ENCODE measurements at places on chromosomes 5 and 9.

DNA sequence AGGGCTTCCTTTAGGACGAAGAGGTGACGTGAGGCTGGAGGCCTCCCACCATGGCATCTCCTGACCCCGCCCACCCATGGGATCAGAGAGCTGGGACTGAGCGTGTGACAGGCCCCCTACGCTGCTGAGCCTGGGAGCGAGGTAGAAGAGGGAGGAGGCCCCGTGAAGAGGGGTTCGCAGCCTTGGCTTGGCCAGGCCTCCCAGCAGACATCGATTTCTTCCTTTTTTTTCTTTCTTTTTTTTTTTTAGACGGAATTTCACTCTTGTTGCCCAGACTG is 39.5 kb downstream of the PTGES start:
- no peak for DNase-seq

DNA sequence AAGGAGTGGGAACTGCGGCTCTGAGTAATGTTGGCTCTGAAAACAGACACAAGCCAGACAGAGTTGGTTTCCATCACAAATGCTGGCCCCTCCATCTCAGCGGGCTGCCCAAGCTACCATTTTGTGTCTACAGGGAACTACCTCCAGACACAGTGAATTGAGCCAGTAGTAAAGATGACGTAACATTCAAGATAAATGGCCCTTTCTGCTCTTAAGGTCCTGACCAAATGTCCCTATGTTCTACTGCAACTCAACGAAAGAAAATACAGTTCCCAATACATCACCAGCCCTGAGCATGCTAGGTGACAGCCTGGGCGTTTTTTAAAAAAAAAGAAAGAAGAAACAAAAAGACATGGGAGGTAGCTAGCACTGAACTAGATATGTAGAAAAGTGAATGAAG is 227.8 kb upstream of the RASEF start:
- no peak for DNase-seq

GRCh38 chr9:115357821-115358220 is 239.9 kb upstream of the TNC start:
- DNase-seq = no peak

GRCh38 chr5:54902791-54903473 is 82.5 kb downstream of the ESM1 start:
- DNase-seq = no peak

GRCh38 chr9:36163786-36164170 is 5.4 kb upstream of the CCIN start:
- no peak for DNase-seq

GRCh38 chr9:5449521-5450358 is 602 bp upstream of the CD274 start:
- no peak for DNase-seq

DNA sequence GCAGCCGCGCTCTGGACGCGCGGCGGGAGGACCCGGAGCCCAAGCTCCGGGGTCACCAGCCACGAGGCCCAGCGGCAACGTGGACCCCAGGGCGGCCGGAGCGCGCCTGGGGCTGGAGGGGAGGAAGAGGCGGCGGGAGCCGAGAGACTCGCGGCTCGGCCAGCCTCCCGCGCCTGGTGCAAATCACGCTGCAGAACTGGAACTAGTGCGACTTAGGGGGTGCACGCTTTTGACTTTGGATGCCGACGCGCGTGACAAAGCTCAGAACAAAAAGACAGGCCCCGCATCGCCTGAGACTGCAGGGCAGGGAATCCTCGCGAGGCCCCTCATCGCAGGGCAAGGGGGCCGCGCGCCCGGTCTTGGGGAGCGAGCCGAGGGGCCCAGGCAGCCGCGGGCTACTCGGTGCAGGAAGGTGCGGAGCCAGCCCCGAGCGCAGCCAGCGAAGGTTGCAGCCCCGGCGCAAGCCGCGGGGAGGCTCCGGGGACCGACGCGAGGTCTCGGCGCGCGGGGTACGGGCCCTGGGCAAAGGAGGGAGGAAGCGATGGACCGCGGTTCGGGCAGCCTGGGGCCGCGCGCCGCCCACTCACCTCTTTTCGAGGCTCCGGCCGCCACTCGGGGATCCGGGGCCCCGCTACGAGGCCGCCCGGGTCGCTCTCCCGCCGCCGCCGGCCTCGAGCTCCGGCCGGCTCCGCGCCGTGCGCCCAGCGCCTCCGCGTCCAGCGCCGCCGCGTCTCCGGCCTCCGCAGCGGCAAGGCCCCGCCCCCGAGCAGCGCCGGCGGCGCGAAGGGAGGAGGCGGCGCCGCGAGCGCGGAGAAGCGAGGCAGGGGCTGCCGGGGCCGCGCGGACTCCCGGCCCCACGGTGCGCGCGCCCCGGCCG is at the start of gene GOLM1:
GOLM1 (minus strand) TSS at position 735 of the 877 bp plus-strand sequence. CDS start 20,238 bp downstream, outside the sequence.
- DNase-seq = no peak

- DNase-seq = no peak
Observed at GRCh38 chr9:31114346-31114745, 1270.1 kb upstream of the ACO1 start.

GRCh38 chr5:68962757-68963484 is 130.9 kb upstream of the SLC30A5 start:
- peak; percentile 38 for DNase-seq

DNA sequence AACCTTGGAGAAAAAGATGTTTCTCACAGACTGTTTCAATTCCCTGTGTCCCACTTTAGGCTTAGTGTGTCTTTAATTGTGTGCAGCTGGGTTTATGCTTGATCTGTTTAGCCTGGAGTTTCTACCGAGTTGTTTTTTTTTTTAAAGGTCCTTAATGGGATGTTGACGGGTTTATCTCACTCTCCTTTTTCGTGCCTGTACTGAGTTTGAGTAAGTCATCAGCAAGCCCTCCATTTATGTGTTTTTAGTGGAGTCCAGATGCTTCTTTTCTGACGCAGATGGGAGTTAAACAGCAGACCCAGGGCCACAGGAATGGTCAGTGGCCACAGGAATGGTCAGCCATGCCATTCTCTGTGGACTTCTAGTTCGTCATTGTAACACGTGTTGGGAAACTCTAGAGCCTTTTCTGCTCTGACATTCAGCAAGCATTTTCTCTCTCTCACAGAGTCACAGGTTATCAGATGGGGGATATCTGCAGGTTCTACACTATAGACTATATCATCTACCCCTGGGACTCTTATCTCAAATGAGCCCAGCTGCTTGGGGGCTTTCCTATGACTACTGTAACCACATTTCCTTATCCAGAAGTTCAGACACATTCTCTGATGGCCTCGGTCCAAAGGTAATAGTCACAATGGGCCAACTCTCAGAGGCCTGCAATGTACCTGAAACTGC is 190.5 kb downstream of the TTLL11 start:
- no peak for DNase-seq

GRCh38 chr9:107707428-107707837 is 217.9 kb upstream of the KLF4 start:
- DNase-seq = peak; percentile 91

DNA sequence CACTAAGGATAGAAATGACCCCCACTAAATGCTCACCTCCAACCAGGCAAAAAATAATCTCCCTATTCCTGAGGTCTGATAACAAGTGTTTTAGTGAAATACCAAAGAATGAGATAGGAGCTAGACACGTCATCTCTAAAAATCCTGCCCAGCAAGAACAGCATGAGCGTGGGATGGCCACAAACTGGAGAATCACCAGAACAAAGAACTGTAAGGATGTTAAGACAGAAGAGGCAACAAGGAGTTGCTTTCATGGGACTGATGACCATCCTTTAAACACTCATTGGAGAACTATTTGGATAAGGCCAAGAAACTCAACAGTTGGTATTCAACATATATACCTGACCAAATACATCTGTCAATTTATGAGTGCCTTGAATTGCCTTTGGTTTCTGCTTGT is 113.7 kb downstream of the RASEF start:
- peak; percentile 54 for DNase-seq

DNA sequence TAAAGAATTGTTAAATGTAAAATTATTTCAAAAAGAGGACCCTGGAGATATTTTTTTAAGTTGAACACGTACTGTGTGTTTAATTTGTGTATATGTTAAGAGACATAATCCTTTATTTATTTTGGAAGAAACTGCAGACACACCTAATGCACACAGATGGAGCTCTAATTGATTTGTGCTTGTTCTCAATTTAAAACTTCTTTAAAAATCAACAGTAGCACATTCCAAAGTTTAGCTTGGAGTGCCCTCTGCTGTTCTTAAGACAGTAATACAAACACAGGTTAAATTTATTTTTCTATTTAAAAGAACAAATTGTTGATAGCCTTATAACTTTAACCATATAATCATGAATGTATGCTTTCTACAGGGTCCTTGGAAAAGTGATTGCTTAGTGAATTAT is 277.6 kb upstream of the ADAMTS16 start:
- DNase-seq = peak; percentile 27

DNA sequence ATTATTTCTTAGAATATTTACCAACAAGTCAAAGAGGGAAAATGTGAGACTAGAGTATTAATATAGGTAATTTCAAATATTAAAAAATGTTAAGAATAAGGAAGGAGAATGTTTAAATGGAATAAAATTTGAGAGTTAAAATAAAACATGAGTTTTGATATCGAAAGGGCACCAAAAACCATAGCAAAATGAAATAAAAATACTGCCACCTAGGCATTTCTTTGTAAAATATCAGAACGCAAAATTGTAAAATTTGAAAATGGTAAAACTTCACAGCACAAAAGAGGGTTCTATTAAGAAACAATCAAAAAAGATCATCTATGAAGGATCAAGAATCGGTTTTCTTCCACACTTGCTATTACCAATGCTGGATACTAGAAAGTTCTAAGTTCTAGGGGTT is 418.3 kb downstream of the TAF11L14 start:
- no peak for DNase-seq

- no peak for DNase-seq
Observed at GRCh38 chr9:124290743-124291554, 33.2 kb downstream of the NEK6 start.

GRCh38 chr5:136682986-136683385 is 317.6 kb upstream of the TRPC7 start:
- DNase-seq = no peak

GRCh38 chr5:11985993-11986392 is 81.7 kb upstream of the CTNND2 start:
- DNase-seq = no peak

DNA sequence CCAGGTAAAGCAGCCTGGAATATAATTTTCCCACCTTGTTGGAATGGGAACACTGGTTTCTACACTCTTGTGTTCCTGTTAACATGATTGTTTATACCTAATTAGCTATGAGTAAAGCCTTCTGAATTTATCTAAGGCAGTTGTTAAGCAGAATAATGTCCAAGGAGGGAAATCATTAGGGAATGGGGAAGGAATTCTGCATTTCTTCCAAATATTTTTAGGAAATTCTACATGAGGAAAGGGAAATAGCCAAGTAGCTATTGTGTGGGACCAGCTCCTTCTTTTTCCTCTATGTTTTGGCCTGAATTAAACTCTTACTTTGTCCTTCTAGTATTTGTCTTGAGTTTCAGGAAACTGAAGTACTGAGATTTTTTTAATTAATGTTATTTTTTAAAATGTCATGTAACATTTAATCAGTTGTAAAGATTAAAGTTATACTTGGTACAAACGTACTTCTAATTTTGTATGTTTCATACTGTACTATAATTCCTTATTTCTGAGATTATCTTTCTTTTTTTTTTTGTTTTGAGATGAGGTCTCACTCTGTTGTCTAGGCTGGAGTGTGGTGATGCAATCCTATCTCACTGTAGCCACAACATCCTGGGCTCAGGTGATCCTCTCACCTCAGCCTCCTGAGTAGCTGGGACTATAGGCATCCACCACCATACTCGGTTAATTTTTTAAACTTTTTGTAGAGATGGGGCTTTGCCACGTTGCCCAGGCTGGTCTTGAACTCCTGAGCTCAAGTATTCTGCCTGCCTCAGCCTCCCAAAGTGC is 28.5 kb downstream of the ANKDD1B start:
- no peak for DNase-seq

- DNase-seq = no peak
Observed at GRCh38 chr9:93268551-93269314, 84.8 kb downstream of the WNK2 start.

GRCh38 chr5:65961633-65962032 is 35.3 kb downstream of the ERBIN start:
- no peak for DNase-seq

GRCh38 chr9:107870927-107871680 is 381.5 kb upstream of the KLF4 start:
- no peak for DNase-seq

- no peak for DNase-seq
Observed at GRCh38 chr9:101307051-101307450, 77.8 kb downstream of the BAAT start.

- DNase-seq = no peak
Observed at GRCh38 chr5:159560088-159560487, 229.8 kb upstream of the IL12B start.

GRCh38 chr9:90420768-90421513 is 221.7 kb downstream of the DIRAS2 start:
- DNase-seq = no peak

- DNase-seq = no peak
Observed at GRCh38 chr9:91855196-91855595, 94.8 kb downstream of the ROR2 start.

DNA sequence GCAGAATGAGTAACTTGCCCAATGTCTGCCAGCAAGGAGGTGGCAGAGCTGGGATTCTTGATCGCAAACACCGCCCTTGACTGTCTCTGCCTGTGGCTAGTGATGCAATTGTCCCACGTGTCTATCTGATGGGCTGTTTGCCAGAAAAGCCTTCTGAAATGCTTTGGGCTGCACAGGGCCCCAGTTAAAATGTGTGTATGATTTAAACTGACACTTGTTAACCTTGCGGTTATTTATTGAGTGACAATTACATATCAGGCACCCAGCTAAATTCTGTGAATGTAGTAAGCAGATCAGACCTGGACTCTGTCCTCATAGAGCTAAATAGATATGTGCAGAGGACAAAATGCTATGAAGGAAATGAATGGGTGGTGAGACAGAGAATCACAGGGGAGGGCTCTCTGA is 11.6 kb upstream of the IL12B start:
- DNase-seq = peak; percentile 51

GRCh38 chr5:116573279-116573701 is 1.3 kb downstream of the SEMA6A start:
- no peak for DNase-seq

DNA sequence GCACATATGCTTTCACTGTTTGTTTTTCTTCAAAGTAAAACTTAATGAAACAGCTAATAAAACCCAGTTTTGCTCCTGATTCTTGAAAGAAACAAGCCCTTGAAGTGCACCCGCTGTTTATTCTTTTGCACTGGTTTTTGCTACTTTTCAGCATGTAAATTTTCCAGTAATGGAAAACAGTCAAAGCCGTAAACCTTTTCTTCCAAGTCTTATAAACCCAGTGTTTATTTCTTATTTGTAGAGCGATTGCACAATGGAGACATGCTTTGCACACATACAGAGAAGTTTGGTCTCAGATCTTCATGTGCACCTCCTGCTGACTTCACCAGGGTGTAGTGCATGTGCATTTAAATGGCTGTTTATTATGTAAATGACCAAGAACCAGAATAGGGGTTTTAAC is 51.8 kb downstream of the ATG10 start:
- DNase-seq = no peak

- no peak for DNase-seq
Observed at GRCh38 chr5:16559702-16560101, 57.1 kb downstream of the RETREG1 start.

- no peak for DNase-seq
Observed at GRCh38 chr5:6792911-6793471, 79.8 kb downstream of the TENT4A start.

Data from COLO829 (cell line).